ENCODE measurements at places on chromosomes 12 and 14.

DNA sequence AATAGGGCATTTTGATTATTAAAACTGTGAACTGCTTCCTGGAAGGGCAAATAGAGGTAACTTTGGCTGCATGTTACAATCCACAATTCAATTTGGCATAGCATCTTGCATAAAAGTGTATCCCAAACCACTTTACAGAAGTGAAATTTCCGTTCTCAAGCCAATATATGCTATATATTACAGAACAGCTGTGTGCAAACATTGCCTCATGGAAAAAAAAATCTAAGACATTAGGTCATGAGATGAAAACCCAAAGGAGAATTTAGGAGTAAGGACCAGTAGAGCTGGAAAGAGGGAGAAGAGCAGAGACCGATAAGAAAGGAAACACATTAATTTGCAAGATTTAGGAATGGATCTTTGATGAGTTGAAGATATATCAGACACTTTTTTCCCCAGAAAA lies 239.2 kb downstream of the PAX9 start:
- DNase-seq = no peak

DNA sequence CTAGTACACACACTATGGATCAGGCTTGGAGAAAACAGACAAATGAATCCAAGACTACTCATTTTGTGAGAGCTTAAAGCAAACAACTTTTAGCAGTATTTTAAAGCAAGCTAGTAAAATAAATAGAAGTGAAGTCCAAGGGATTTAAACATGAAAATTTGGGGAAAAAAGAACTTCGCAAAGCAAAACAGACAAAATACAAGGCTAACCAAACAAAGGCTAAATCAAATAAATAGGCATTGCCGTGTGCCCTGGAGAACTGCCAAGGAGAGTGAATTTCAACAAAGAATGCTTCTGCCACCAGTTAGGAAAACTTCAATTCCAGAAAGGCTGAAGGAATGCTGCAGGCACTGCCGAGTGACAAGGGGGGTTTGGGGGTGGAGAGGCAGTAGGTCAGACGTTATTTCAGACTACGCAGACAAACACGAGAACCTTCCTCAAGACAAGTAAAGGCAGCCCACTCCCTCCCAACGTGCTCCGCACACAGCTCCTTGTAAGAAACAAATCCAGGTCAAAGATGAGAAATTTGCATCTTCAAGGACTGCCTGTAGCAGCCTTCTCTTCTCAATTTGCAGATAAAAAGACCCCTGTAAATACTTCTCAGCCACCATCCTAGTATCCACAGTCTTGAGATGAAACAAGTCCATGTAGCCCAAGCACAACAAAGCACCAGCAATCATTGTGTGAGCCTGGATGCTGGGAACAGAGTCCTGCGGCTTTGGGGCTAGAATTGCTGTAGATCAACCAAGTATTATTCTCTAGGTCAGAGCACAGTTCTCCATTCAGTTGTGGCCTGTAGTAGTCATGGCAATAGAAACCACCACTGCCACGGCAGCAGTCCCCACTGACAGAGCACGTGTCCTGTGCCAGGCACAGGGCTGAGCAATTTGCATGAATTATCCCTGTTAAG lies 43.3 kb downstream of the EFCAB11 start:
- no peak for DNase-seq

DNA sequence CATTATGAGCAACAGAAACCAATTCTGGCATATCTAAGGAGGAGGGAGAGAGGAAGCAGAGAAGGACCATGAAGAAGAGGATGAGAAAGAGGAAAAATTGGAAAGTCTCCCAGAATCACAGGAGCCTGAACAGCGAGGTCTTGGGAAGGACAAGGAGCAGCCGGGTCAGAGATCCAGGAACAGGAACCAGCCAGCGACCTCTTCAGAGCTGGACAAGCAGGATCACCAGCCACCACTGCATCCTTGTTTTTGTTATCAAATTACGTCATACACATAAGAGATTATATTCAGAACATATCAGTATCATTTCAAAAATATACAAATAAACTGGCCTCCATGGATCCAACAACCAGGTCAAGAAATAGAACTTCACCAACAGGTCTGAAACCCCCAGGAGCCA lies 22.1 kb upstream of the BDKRB2 start:
- DNase-seq = no peak

GRCh38 chr12:70664465-70664881 lies 27.2 kb upstream of the PTPRB start:
- no peak for DNase-seq
